ENCODE measurements at places on chromosomes 5 and 9. TPM values are rescaled to one million over a fixed set of nuclear protein-coding genes. Genes with fewer than 3 reads are reported as not detected.

The THBS4 gene
- polyA plus RNA-seq = not detected

GRCh38 chr9:3909966-3910650, 384.3 kb upstream of the RFX3 start:
- H3K4me3 ChIP-seq = no peak overlapping the region
- no peaks in the 10 kb centered on the region for H3K36me3 ChIP-seq
- H3K4me1 ChIP-seq = no peaks in the 10 kb centered on the region
- no peak overlapping the region for H3K27ac ChIP-seq
- H3K27me3 ChIP-seq = no peaks in the 10 kb centered on the region

The TPPP gene
- 0.17 TPM for polyA plus RNA-seq

- H3K36me3 ChIP-seq = no peaks in the 10 kb centered on the region
- H3K4me1 ChIP-seq = no peaks in the 10 kb centered on the region
- DNase-seq = no peak
- H3K27me3 ChIP-seq = no peaks in the 10 kb centered on the region
These were observed 346.4 kb upstream of the SLC24A2 start for GRCh38 chr9:20135119-20135697.

DNA sequence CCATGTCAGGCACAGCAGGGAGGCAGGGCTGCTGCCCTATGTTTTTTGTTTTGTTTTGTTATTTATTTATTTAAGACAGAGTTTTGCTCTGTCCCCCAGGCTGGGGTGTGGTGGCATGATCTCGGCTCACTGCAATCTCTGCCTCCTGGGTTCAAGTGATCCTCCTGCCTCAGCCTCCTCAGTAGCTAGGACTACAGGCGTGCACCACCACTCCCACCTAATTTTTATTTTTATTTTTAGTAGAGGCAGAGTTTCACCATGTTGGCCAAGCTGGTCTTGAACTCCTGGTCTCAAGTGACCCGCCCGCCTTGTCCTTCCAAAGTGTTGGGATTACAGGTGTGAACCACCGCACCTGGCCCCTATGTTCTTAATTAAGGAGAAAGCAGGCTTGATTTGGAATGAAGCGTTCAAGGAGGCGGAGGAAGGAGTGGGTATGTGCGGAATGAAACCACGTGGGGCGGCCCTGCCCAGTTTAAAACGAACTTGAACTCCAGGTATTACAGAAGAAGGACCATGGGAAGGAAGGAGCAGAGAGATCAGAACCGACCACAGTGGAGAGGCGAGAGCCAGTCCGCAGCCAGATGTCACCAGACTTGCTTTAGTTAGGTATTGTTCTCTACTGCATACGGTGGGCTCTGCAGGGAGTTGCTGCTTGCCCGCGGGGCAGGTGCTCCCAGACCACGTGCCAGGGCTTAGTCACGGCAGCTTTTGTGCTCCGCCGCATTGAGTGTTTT, 34.9 kb upstream of the EPB41L4B start:
- no peaks in the 10 kb centered on the region for H3K27me3 ChIP-seq
- no peak for DNase-seq
- no peaks in the 10 kb centered on the region for H3K4me1 ChIP-seq
- no peak overlapping the region for H3K27ac ChIP-seq
- H3K4me3 ChIP-seq = no peak overlapping the region

The CD180 gene
- 11.7 TPM for polyA plus RNA-seq

The EGFLAM gene
- polyA plus RNA-seq = not detected

GRCh38 chr5:10743526-10743925, 17.5 kb downstream of the DAP start:
- no peaks in the 10 kb centered on the region for H3K27me3 ChIP-seq
- no peak overlapping the region for H3K4me3 ChIP-seq
- DNase-seq = no peak
- peaks cover 32% of the 10 kb centered on the region for H3K36me3 ChIP-seq
- H3K4me1 ChIP-seq = peaks cover 19% of the 10 kb centered on the region
- H3K27ac ChIP-seq = peak overlapping the region; percentile 49

All from CD14-positive monocyte (primary cell).